ENCODE measurements at places on chromosomes 1 and 21.

- DNase-seq: peak; percentile 13
Observed at GRCh38 chr1:226181996-226182714, 4.4 kb downstream of the ACBD3 start.

GRCh38 chr1:16915627-16915973, 6.1 kb upstream of the CROCC start:
- DNase-seq: no peak

GRCh38 chr1:197599789-197600188, 175.5 kb downstream of the DENND1B start:
- DNase-seq: no peak

DNA sequence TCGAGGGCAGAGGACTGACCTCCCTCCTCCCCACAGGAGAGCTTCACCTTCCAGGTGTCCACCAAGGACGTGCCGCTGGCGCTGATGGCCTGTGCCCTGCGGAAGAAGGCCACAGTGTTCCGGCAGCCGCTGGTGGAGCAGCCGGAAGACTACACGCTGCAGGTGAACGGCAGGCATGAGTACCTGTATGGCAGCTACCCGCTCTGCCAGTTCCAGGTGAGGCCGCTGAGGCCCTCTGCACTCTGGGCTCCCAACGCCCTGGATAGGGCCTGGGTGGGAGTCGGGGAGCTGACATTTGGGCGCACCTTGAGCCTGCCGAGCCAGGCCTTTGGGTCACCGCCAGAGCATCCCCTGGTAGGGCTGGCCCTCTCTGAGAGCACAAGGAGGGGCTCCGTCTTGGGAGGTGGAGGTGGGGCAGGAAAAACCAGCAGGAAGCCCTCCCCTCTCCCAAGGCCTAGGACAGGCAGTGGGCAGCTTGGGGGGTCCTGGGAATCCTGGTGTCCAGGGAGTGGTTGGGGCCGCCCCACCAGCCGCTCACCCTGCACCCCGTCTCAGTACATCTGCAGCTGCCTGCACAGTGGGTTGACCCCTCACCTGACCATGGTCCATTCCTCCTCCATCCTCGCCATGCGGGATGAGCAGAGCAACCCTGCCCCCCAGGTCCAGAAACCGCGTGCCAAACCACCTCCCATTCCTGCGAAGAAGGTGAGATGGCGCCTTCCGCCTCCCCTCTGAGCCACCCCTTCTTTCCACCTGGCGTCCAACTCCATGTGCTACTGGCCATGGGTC, 65.1 kb downstream of the PIK3CD start:
- DNase-seq: no peak

GRCh38 chr1:174209347-174210187, 50.2 kb downstream of the RABGAP1L start:
- DNase-seq: no peak

GRCh38 chr1:119738100-119738720, 26.5 kb downstream of the PHGDH start:
- DNase-seq: no peak

DNA sequence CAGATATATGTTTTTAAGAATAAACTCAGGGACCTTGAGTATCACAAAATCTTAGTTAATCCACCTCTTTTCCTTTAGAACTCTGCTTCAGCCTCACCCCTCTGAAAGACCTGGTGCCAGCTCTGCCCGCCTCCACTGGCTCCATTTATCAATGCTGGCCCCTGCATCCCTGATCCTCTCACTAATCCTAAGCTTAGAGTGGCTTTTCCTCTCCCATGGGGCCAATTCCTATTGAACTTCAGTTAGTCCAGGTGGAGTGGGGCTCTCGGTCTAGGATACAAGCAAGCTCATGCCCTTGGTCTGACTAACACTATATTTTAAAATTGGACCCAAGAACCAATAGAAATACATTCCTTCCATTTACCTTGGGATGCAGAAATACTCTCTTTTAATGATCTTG, 87.0 kb downstream of the RGS7 start:
- no peak for DNase-seq

- DNase-seq: no peak
Observed at GRCh38 chr1:14516974-14517840, 81.3 kb upstream of the KAZN start.

DNA sequence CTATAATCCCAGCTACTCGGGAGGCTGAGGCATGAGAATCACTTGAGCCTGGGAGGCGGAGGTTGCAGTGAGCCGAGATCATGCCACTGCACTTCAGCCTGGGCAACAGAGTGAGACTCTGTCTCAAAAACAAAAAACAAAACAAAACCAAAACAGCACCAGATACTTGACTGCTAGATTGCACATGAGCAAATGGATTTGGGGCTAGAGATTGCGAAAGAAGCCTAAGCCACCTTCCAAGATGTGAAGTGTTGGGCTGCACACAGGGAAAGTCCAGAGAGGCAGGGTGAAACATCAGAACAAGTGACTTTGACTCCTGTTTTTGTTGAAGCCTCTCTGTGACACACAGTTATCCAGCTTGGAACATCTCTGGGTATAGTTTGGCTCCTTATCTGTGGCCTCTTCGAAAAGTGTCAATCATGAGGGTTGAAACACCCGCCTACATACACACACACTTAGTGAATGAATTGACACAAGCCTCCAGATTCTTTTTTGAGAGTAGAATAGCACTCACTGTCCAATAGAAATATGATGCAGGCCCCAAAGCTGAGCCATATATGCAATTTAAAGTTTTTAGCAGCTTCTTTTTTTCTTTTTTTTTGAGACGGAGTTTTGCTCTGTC, 34.2 kb upstream of the GPR137B start:
- DNase-seq: no peak

GRCh38 chr1:95323123-95323522, 89.1 kb downstream of the RWDD3 start:
- DNase-seq: no peak

DNA sequence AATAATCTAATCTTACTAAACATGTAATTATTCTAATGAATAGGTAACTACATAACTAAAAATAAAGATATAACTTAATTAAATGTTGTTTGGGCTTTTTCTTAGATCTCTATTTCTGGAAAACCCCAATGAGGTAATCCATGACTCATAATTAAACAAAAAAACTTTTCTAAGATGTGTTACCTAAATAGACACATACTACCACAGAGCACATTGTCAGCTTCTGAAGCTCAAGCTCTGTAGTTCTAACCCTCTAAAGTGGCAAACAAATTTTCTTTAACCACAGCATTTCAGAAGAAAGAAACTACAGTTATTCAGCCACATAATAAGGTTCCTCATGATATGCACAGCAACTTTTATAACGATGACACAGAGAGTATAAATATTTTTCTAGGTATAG, 4.2 kb downstream of the OR6K3 start:
- DNase-seq: no peak

DNA sequence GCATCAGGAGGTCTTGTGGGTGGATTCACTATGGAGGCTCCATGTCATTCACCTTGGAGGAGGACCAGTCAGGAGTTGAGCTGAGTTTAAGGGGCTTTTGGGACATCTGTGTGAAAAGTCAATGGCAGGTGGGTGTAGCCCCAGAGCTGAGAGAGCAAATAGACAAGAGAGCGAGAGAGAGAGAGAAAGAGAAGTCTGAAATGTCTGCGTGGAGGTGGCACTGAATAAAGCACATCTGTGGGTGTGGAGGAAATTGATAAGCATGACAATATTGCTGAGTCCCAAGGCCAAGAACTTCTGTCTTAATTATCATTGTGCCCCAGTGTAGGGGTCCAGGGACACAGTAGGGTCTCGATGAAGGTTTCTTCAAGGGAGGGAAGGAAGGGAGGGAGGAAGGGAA, 79.5 kb upstream of the VAMP3 start:
- no peak for DNase-seq

DNA sequence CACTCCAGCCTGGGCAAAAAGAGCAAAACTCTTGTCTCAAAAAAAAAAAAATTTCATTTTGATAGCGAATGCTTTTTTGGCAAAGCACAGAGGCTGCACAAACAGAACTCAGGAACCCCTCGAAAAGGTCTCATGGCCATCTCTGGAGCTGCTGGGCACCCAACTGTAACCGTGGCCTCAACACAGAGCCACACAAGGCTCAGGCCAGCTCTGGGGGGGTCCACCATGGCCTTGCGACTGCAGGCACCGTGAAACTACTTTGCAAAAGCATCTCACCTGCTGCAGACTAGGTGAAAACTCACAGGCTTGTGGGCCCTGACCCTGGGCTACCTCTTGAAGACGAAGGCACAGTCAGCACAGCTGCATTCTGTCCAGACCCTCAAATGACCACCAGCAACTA, 16.1 kb upstream of the TMEM240 start:
- no peak for DNase-seq

GRCh38 chr1:156667968-156668709, 9.1 kb downstream of the NES start:
- no peak for DNase-seq

- DNase-seq: no peak
Observed at GRCh38 chr1:225700889-225701465, 48.1 kb upstream of the ENAH start.

GRCh38 chr1:55217226-55217986, 2.2 kb upstream of the USP24 start:
- DNase-seq: no peak

DNA sequence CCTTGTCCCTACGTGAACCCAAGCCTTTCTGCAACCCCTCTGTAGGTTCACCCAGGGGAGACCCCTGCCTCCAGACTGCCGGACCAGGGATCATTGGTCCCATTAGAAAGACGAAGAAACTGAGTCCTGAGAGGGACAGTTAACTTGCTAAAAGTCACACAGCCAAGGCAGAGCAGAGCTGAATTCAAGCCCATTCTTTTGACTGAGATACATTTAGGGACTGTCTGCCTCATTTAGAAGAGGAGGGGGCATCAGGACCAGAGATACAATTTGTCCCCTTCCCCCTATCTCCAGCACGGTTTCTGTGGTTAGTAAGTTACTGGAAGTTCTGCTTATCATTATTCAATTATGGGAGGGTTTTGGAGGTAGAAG, 19.1 kb downstream of the KCNQ4 start:
- no peak for DNase-seq

GRCh38 chr1:43605766-43606165, 44.2 kb upstream of the KDM4A start:
- no peak for DNase-seq

DNA sequence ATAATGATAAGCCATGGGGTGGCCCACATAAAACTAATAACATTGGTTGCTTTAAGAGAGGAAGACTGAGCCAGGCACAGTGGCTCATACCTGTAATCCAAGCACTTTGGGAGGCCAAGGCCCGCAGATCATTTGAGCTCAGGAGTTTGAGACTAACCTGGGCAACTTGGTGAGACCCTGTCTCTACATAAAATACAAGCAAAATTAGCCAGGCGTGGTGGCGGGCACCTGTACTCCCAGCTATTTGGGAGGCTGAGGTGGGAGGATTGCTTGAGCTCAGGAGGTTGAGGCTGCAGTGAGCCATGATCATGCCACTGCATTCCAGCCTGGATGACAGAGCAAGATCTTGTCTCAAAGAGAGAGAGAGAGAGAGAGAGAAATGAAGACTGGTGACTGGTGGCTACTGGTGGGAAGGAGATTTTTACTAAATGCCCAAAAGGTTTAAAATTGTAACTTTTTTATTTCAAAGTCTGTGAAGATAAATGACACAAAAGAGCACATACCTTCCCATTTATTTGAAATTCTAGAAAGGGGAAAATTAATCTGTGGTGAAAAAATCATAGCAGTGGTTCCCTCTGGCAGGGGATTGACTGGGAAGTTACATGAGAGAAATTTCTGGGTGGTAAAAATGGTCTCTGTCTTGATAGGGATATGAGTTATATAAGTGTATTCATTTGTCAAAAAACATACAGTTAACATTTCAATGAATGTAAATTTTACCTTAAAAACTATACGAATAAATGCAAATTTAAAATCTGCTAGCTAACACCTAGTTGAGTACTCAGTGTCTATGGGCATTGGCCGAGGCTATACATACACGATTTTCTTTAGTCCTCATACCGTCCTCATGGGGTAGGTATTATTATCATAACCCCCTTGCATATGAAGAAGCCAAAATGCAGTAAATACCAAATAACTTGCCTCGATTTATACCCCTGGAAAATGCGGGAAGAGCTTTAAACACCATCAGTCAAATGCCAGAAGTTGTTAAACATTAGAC, 2.2 kb upstream of the NBPF1 start:
- peak; percentile 3 for DNase-seq

GRCh38 chr1:154342836-154343472, 17.6 kb downstream of the ATP8B2 start:
- DNase-seq: no peak

DNA sequence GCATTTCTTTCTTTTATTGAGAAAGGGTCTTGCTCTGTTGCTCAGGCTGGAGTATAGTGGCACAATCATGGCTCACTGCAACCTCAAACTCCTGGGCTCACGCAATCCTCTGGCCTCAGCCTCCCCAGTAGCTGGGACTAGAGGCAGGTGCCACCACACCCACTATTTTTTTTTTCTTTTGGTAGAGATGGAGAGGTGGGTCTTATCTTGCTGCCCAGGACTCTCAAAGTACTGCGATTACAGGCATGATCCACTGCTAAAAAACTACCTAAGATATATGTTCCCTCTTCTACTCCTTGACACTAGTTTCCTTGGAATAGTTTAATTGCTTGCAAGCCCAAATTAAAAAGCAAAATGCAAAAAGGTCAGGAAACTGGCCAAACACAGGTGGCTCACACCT, 56.9 kb upstream of the GUCA2A start:
- DNase-seq: no peak

DNA sequence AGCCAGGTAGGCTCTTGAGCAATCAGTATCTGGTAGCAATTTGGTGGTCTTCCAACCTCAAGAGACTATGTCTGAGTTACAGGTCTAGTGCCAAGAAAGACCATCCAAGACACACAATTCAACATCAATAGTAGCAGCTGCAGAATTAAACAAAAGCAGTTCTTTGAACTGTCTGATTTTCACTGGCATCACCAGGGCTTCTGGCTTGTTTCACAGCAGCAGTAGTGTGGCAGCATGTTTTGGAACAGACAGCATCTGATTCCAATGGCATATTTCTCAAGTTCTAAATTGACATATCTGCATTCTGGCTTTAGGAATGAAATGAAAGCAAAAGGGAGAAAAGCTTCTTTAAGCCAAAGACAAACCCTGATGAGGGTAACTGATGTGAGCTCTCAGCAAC, 334.7 kb upstream of the PRMT6 start:
- no peak for DNase-seq

GRCh38 chr1:176705585-176705984, 242.6 kb downstream of the PAPPA2 start:
- DNase-seq: no peak

DNA sequence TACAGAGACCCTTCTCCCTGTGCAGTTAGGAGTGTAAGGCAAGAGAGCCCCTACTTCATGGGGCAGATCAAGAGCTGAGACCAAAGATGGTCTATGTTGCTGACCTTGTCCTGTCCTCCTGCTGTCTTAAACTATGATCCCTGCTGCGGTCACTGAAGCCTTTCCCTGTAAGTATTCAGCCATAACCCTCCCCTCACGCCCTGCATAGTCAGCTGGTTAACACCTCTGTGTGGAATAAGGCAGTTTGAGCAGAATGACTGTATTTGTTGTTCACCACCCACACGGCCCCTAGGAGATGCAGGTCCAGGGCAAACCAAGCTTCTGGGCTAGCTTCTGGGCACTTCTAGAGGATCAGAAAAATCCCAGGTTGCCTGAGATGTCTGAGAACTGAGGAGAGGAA, 356 bp downstream of the TSPAN1 start:
- DNase-seq: no peak

GRCh38 chr1:156503698-156504437, 3.3 kb upstream of the MEF2D start:
- no peak for DNase-seq
